Articular chondrocyte of knee joint (primary cell): ENCODE measurements at places on chromosomes 5 and 9. TPM values are rescaled to one million over a fixed set of nuclear protein-coding genes. Genes with fewer than 3 reads are reported as not detected.

The RASGRF2 gene
- total RNA-seq: 0.11 and 0.13 TPM in 2 replicates

The AQP3 gene
- 2.1 and 2.4 TPM in 2 replicates for total RNA-seq

The WDR31 gene
- 2.9 and 3.2 TPM in 2 replicates for total RNA-seq

The ASTN2 gene
- 3.7 and 6.8 TPM in 2 replicates for total RNA-seq

The PRSS3 gene
- total RNA-seq: 0.32 and 0.39 TPM in 2 replicates

The LECT2 gene
- not detected in 2 replicates for total RNA-seq

The PTPRD gene
- 5.9 and 6.4 TPM in 2 replicates for total RNA-seq
